ENCODE measurements at places on chromosomes 12 and 14.

- no peak for DNase-seq
These were observed 47.0 kb upstream of the KCNA5 start for GRCh38 chr12:4996714-4997113.

DNA sequence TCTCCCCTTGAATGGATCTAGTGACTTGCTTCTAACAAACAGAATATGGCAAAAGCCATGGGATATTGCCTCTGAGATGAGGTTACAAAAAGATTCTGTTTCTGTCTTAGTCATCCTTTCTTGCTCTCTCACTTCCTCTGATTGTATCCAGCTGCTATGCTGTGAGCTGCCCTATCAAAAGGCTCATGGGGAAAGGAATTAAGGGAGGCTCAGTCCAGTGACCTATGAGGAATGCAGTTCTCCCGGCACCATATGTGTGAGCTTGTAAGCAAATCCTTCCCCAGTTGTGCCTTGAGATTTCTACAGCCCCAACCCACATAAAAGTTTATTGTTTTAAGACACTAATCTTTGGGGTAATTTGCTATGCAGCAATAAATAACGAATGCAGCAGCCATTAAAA is 183.1 kb downstream of the KLHL28 start:
- no peak for DNase-seq

DNA sequence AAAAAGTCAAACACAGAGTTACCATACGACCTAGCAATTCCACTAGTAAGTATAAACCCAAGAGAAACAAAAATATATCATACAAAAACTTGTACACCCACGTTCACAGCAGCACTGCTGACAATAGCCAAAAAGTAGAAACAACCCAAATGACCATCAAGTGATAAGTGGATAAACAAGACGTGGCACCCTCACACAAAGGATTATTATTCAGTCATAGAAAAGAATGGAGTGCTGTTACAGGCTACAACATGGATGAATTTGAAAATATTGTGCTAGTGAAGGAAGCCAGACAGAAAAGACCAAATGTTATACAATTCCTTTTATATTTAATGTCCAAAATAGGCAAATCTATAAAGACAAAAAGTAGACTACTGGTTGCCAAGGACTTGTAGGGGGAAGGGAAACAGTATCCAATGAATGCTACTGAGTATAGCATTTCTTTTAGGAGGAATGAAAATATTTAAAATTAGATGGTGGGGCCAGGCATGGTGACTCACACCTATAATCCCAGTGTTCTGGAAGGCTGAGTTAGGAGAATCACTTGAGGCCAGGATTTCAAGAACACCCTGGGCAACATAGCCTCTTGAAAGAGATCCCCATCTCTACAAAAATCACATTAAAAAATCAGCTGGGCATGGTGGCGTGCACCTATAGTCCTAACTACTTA is 41.9 kb downstream of the SPTLC2 start:
- DNase-seq, result no peak

DNA sequence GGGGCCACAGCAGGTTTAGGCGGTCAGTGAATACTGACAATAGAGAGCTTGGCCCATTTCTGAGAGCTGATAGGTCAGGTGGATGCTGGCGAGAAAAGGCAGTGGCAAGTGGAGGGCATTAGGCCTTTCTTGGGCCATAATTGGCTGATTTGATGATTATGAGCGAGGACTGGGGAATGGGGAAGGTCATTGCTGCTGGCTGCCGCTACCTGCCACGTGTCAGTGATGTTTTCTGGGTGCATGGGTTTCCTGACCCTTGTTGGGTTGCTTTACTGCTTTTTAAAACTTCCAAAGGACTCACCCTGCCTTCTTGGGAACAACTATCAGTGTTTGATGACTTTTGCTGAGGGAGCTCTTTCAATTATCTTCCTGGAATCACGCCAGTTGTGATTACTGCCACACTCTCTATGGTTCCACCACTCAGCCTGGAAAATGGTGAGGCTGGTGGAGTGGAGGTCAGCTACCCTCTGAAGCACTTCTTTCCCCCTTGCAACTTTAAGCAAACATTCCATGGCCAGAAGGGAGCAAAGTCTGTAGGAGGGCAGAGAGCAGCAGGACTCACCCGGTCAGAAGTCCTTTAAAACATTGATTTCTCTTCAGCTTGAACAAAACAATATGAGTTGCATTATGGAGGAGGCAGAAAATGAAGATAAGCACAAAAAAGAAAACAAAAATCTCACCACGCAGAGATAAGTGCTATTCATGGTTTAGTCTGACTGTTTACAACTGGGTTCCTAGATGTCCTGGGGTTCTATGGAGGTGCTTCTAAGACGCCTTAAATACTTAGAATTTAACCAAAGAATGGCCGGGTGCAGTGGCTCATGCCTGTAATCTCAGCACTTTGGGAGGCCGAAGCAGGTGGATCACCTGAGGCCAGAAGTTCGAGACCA is 12.1 kb upstream of the SLC10A1 start:
- no peak for DNase-seq

GRCh38 chr14:55950135-55950534 is 168.1 kb upstream of the PELI2 start:
- DNase-seq, result no peak

DNA sequence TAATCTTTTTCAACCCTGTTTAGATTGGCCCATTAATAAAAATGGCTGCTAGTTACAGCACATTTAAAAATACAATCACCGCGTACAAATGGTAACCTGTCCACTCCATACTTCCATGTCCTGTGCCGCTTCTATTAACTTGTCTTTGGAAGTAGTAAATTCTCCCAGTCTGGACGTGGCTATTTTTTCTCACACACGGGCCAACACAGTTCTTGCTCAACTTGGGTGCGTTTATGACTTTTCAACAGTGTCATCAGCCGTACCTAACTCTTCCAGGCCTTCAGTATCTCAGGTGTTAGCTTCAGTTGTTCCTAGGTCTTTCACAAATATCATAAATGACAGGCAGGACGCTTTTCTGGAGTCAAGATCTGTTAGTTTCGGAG is 475 bp upstream of the PCNX1 start:
- no peak for DNase-seq
